ENCODE measurements at places on chromosomes 6 and 20.

- no peak for DNase-seq
Observed at GRCh38 chr6:75673884-75674283, 72.2 kb downstream of the SENP6 start.

GRCh38 chr6:77650098-77650663 is 2.7 kb upstream of the MEI4 start:
- DNase-seq: peak; percentile 1

GRCh38 chr6:110554441-110554840 is 78.0 kb upstream of the SLC22A16 start:
- DNase-seq: no peak

DNA sequence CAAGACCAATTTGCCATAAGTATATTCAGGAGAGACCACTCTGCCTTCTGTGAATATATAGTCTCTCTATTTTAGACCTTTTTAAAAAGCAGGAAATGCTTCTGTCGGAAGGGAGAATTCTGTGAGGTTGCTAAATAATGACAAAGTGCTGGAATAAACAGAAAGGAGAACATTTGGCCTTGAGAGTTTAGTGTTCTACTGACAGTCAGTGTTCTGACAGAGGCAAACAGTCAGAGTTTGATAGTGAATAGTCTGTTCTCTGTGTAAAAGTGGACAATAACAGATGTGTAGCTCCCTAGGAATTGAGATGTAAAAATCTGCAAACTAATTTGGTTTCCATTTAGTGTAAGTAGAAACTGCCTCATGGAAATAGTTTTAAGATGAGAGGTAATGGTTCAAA is 220.7 kb downstream of the PHF3 start:
- no peak for DNase-seq

- DNase-seq: peak; percentile 5
Observed at GRCh38 chr6:144153260-144153659, 2.9 kb downstream of the STX11 start.

DNA sequence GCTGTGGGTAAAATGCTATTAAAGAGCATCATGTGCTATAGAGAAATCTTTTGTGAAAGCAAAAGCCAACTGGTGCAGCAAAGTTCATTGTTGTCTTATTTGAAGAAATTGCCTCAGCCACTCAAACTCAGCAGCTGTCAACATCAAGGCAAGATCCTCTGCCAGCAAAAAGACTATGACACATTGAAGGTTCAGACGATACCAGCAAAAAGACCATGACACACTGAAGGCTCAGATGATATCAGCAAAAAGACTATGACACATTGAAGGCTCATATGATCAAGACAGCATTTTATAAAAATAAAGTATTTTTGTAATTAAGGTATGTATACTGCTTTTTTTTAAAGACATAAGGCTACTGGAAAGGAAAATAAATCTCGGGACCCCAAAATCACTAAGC is 118.4 kb upstream of the RUNX2 start:
- DNase-seq: no peak

DNA sequence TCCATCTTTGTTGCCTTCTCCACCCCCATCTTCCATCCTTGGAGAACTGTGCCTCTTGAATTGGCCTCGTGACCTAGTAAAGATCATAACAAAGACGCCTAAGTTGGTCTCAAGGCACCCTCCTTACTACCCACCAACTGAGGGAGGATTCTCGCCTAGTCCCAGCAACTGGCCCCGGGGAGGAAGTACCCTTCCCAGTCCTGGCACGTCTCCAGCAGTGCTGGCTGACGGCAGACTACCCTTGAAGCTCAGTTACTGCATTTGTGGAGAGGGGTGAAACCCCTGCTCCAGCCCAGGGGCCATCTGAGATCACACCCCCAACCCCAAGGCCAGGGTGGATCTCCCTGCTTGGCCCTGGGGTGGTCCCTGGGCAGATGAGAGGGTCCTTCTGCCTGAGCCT is 2.1 kb upstream of the OSBPL2 start:
- DNase-seq: no peak

DNA sequence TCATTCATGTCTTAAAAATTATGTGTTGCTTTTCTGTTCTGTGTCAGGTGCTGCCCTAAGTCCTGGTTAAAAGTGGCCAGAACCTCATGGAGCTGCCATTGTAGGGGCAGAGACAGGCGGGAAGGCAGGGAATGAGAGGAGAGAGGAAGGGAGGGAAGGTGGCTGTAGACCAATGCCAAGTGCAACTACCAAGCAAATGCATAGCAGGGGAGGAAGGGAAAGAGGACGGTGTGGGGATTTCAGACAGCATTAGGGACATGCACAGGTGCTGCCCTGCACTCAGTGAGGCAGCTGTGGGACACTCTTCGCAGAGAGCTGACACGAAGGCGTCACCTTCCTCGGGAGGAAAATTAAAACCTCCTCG is 21.0 kb downstream of the GGTLC1 start:
- DNase-seq: no peak

- DNase-seq: no peak
Observed at GRCh38 chr6:80183019-80183795, 76.7 kb downstream of the BCKDHB start.

GRCh38 chr20:5362771-5363170 is 46.0 kb upstream of the PROKR2 start:
- DNase-seq: no peak

GRCh38 chr6:72371473-72371872 is 250.4 kb upstream of the KCNQ5 start:
- DNase-seq: no peak

DNA sequence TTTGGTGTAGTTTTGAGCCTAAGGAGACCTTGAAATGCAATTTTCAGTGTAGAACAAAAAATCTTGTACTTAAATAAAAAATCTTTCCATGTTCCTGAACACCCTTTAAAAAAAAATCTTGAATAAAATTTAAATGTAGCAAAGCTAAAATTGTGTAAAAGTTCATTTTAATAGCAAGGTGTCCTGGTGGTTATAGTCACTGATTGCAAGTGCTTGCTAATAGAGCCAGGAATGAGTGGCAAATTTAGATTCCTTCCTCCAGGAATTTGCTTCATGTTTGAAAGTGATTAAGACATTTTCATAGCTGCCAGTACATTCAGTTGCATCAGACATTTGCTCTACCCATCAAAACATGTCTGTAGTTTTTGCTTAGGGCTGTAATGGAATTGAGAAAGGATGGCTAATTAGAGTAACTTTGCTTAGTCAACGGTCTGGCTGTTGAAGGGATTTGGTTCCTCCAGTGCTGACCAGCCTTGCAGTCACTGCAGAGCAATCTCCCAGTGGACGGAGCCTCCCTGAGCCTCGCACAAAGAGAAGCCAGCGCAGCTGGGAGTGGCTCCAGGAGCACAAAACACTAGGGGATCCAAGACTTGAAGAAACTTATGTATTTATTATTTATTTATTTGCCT is 36.5 kb downstream of the AKAP12 start:
- DNase-seq: no peak

DNA sequence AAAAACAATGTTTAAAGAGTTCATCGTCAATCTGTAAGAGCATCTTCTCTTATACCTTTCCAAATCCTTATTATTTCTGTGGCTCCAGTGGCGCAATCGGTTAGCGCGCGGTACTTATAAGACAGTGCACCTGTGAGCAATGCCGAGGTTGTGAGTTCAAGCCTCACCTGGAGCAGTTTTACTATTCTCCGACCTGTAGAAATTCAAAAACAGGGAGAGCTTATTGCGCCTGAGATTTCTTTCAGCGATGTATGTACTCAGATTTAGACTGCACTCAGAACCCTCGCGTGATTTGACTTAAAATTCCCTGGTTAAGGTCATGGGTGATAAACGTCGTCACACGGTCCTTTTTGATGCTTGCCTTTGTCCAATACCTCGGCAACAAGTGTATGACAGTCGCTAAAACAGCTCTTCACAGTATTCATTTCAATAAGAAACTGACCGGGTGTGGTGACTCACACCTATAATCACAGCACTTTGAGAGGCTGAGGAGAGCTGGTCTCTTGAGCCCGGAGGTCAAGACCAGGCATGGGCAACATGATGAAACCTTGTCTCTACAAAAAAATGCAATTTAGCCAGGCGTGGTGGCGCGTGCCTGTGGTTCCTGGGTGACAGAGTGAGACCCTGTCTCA is 11.9 kb downstream of the GPX5 start:
- DNase-seq: peak; percentile 6

GRCh38 chr20:47143657-47144056 is 212.8 kb downstream of the ZMYND8 start:
- no peak for DNase-seq

DNA sequence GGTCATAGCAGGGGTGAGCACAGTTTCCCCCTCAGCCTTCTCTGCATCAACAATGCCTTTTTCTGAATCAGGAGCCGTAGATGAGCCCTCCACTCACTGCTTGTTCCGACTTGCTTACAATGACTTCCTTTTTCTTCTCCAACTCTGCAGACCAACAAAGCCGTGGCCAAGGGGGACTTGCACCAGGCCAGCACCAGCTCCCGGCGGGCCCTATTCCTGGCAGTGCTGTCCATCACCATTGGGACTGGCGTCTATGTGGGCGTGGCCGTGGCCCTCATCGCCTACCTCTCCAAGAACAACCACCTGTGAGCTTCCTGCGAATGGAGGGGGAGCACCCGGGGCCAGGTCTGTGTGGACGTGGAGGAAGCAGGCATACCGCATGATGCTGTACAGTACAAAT is 195.8 kb downstream of the SYNDIG1 start:
- no peak for DNase-seq

- peak; percentile 25 for DNase-seq
Observed at GRCh38 chr6:35728683-35729678, 7.9 kb upstream of the ARMC12 start.

GRCh38 chr6:36539814-36540568 is 7.3 kb downstream of the STK38 start:
- DNase-seq: no peak

GRCh38 chr6:130760006-130760405 is 67.2 kb upstream of the SMLR1 start:
- no peak for DNase-seq

DNA sequence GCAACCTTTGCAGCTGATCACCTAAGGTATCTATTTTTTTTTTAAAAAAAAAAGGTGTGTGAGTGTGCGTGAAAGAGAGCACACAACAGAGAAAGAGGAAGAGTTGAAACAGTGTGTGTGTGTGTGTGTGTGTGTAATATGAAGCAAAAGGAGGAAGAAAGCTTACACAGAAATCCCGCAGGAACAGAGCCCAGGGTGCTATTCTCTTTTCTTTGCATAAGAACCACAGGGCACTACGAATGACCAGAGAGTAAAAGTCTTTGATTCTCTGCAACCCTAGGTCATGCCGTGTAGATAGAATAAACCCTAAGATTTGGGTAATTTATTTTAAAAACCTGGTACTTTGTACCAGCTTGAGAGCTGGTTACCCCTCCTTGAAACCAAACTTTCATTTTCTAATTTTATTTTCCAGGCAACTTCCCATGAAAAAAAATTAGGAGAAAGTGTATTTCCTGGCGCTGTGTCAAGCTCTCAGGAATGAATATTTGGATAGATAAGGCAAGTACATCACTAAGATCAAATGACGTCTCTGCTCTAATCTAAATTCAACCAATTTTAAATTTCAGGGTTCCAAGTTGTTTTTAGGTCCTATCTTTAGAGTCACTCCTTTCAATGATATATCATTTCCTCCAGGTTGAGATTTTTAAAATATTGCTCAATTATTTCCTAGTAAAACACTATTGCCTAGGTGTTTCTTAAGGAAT is 47.9 kb upstream of the ID4 start:
- DNase-seq: no peak

GRCh38 chr6:166750108-166750793 is 123.2 kb upstream of the RPS6KA2 start:
- no peak for DNase-seq

DNA sequence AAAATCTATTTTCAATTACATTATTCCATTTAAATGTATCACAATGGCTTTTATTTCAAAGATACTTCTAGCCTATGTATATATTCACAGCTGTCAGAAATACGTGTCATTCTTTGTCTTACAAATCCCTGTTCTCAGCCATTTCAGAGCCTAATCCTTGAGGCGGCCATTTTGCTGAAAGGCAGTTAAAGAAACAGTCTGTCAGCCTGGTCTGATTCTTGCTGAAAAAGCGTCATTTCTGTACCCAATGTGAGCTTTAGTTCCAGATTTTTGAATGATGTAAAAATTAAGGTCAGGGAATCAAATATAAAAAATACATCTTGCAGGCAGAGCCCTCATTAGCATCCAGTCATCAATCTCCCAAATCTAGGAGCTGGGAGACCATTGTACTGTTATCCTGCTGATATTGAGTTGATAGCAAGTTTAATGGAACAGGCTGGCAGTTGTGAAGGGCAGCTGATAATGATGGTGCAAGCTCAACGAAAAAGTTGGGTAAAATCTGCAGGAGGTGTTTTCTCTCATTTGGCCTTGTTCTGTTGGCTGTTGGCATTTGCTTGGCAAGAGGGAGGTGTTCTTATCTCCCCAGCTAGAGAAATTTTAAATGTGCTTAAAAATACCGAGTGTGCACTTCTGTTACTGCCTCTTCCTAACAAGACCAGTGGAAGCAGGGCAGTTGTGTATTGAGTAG is 314.8 kb downstream of the SOX4 start:
- no peak for DNase-seq

DNA sequence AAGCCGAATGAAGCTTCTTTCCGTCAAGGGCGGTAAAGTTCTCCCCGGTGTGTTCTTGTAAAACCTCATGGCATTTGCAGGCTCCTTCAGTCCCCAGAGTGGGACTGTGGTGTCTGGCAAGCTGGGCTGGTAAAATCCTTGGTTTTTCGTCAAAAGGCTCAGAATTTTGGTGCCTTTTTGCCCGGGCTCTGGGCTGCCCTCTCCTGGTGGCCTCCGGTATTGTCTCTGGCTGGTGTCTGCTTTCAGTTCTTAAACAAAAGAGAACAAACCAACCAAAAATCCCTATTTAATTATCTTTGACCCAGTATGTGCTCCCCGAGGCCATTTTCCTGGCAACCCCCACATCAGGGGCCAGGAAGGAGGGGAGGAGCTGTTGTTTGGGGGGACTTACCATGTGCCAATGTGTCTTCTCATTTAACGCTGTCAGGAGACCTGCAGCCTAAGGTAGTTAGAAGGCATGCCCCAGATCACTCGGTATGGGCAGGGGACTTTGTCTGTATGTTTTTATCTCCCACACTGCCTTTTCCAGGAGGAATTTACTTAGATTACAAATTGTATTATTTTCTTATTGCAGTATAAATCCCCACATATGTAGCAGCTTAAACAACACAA is 11.1 kb downstream of the CDH4 start:
- no peak for DNase-seq

- DNase-seq: no peak
Observed at GRCh38 chr6:31702405-31702818, 712 bp downstream of the ABHD16A start.

- no peak for DNase-seq
Observed at GRCh38 chr6:15312500-15312899, 66.6 kb downstream of the JARID2 start.

DNA sequence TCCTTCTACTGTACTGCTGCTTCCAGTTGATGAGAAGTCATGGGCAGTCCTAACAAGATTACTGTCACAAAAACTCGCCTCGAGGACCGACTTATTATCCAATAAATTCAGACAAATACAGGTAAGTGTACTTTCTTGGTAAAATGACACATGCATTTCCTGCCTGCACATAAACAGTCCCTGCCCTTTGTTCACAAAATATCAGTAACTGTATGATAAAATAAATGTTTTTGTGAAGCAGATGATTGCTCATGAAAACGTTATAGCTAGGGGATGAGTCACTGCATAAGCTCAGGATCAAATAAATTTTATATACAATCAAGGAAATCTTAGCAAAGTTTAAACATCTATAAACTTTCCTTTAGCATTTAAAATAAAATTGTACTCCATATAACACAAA is 164.5 kb upstream of the RIPOR2 start:
- no peak for DNase-seq
